ENCODE measurements at places on chromosomes 4 and X. TPM values are rescaled to one million over a fixed set of nuclear protein-coding genes. Genes with fewer than 3 reads are reported as not detected.

SYN1 gene
- 2.9 TPM for total RNA-seq

DNA sequence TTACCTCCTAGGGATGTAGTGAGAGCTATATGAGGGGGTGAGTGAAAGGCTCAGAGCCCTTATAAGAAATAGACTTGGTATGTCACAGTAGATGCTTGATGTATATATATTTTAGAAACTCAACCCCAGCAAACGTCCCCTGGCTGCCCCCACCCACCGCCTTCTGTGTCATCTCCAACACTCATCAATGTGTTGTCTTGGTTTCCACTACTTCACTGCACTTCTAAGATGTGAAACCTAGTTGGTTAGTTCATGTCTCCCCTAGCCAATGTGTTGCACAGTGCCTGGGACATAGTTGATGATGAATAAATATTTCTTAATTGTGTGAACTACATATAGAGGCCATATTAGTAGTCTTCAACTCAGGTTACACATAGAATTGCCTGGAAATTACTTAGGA, 4.4 kb downstream of the FGFBP2 start:
- no peak for DNase-seq

DNA sequence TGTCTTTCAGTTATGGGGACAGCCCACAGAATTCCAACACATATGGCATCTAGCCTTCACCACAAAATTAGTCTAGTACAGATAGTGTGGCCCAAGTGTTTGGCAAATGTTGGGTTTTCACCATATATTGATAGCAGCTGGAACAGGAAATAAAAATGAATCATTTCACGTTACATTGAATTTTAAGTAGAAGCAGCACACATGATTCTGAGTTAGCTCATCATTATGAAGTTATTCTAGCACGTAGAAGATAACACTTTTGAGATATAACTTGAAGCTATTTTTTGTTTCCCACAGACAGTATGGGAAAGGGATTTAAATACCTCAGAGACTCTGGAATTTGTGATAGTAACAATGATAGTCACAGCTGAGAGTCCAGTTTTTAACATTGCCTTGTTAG, 118.7 kb downstream of the FAT4 start:
- no peak for DNase-seq

DNA sequence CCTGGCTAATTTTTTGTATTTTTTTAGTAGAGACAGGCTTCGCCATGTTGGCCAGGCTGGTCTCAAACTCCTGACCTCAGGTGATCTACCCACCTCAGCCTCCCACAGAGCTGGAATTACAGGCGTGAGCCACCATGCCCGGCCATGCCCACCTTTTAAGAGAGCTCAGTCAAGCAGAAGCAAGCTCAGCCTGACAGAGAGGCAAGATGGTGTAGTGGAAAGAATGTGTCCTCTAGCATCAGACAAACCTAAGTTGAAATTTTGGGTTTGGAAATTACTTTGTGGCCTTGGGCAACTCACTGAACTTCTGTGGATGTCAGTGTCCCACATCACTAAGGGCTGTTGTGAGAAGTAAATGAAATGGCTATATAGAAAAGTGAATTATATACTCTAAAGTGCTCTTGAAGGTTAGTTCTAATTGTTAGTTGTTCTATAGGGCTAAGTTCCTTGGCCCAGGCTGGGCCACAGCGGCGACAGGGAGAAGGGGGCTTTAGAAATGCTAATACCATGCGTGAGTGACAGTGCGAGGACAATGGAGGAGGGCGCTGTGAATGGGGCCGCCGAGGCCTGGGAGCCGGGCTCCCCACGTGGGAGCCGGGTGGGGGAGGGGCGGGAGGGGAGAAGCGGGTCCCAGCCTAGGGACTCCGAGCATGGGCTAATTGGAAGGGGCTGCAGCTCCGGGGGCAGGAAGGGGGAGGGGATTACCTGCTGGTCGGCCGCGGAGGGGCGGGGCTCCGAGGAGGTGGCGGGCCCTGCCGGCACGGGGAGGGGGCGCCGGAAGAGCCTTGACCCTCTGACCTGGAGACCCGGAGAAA, 15.6 kb downstream of the PJA1 start:
- DNase-seq, result no peak

ITIH6 gene
- 0.13 TPM for total RNA-seq

GRCh38 chr4:101306225-101306624, 41.1 kb downstream of the PPP3CA start:
- no peak for DNase-seq

DNA sequence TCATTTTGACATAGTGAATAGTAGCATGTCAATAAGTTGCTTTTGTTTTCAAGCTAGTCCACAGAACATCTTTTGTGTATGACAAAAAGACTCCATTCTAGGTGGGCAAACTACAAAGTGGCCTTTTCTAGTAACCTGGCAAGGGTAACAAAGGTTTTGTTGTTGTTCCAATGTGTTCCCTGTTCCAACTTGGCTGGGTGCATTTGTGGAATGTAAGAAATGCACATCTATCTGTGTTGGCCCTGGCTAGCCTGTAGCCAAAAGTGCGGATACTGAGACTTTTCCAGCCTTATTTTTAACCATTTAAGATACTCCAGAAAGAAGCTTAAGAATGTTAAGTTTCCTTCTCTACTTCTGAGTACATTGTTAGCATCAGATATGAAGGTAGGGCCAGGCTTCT, 118.7 kb upstream of the CHRDL1 start:
- no peak for DNase-seq

- DNase-seq, result no peak
Observed at GRCh38 chrX:63441717-63442116, 90.6 kb upstream of the SPIN4 start.

- peak; percentile 67 for DNase-seq
Observed at GRCh38 chr4:159175085-159175988, 72.5 kb downstream of the RAPGEF2 start.

GRCh38 chr4:84778041-84778440, 188.4 kb downstream of the WDFY3 start:
- DNase-seq, result no peak

DNA sequence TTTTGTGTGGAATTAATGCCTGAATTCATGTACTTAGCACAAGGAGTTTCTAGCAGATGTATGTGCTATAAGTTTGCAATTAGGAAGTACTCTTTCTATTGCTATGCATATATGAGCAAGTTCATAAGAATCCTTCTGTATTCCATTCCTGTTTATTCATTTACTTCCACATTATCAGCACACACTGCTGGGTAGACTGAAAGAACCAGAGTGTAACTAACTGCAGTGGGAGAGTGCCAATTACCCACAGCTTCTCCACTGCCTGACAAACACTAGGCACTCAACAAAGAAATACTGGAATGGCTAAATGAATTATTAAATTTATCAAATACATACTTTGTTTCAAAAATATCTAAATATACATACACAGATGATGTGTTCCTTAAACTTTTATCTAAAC, 219.6 kb downstream of the CAMK2D start:
- no peak for DNase-seq

USP17L26 gene
- total RNA-seq, result not detected

ZRSR2 gene
- 8.4 TPM for total RNA-seq

- no peak for DNase-seq
Observed at GRCh38 chr4:70996018-70996360, 2.5 kb downstream of the DCK start.

DNA sequence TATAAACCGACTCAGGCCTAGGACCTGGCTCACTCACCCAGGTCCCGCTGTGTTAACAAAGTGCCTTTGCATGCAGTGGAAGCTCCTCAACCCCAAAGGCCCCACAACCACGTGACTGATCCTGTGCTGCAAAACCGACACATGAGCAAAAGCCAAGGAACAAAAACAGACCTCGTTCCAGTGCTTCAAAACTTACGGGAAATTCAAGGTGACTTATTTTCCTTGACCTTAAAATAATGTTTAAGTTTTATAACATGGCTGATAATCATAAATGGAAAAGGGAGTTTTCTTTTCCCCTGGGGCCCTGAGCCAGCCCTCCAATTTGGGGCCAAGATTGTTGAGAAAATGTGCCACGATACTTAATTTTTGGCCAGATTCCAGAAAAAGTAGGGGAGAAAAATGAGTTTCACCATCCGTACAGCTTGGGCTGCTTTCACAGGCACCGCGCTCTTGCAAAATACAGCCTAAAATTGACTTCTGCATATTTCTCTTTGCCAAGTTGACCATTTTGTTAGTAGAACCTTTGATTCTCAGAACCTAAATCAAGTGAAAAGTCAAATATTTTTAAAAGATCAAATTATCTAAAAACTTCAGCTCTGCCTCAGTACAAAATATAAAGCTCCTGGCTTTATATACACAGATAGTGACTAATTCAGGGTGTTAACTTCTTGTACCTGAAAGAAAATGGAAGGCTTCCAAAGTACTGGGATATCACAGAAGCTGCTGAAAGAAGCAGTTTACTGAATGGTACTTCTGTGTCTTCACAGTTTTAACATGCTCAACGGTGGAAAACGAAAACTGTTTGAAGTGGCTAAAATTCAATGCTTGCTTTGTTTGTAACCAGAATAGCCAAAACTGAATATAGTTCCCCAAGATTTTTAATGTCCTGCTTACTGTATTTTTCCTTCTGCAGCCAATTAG, 93.8 kb downstream of the APBB2 start:
- no peak for DNase-seq

DNA sequence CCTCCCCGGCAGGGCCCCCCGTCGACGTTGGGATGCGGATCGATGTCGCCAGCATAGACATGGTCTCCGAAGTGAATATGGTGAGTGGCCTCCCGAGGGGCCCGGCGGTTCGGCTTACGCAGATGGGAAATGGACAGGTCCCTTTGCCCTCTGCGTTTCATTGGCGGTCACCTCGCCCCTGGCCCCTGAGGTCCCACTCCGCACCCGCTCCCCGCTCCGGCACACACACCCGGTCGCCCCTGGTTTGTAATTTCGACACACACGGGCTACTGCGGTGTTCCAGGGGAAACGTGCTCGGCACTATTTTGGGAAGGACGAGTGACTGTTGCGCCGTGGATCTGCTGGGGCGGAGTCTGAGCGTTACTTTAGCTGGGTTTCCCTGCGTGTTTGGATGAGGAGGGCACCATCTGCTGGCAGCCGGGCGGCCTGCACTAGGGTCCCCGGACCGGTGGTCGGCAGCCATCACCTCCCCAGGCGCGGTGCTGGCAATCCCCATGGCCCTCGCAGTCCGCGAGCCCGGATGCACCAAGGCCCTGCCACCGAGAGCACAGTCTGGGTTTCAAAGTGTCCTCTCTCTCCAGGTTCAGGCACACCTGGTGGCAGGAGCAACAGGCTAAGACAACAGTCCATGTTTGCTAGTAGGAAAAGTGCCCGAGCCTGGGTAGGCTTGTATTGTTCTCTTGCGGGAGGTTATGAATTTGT, 1.2 kb downstream of the GABRB1 start:
- peak; percentile 86 for DNase-seq
